ENCODE measurements at places on chromosomes 12 and 14.

GRCh38 chr14:55957950-55958349 lies 160.3 kb upstream of the PELI2 start:
- no peak overlapping the region for H3K4me3 ChIP-seq
- H3K4me1 ChIP-seq: no peaks in the 10 kb centered on the region
- H3K27me3 ChIP-seq: no peaks in the 10 kb centered on the region
- DNase-seq: no peak
- no peaks in the 10 kb centered on the region for H3K36me3 ChIP-seq

DNA sequence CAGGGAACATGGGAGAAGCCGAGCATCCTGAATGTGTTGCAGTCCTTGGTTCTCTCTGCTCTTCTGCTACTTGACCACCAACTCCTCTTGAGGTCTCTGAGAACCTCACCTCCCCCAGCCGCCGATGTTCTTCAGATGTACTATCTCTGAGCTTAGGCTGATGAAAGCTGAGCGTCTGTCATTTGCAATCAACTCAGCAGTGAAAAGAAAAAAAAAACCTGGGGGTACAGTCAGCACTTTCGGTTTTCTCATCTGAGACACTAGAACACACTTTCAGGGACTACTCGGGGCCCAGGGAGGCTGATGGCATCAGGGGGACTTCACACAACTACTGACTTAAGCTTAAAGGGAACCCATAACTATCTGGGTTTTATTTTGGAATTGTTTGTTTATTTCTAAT lies 9.6 kb upstream of the FLVCR2 start:
- H3K4me3 ChIP-seq: no peak overlapping the region
- H3K36me3 ChIP-seq: no peaks in the 10 kb centered on the region
- DNase-seq: no peak
- no peaks in the 10 kb centered on the region for H3K4me1 ChIP-seq

- no peaks in the 10 kb centered on the region for H3K36me3 ChIP-seq
- H3K27ac ChIP-seq: peak overlapping the region; percentile 17
- no peaks in the 10 kb centered on the region for H3K27me3 ChIP-seq
- H3K4me1 ChIP-seq: peaks cover 21% of the 10 kb centered on the region
- no peak for DNase-seq
- no peak overlapping the region for H3K4me3 ChIP-seq
These were observed 45.7 kb upstream of the ITPR2 start for GRCh38 chr12:26878661-26879119.

DNA sequence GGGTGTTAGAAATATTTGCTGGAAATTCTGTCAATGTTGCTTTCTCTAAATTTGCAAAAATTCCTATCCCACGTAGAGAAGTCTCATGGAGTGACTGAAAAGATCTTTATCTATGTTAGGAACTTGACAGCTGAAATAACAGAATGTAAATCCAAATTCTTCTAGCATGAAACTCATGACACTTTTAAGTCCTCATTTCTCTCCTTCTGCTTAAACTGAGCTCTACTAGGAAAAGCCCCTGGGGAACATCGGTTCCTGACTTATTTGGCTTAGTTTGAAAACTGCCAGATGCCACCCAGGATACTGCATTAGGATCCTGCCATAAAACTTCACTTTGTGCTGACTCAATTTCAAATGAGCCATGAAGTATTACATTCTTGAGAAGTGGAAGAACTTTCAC lies 426.0 kb downstream of the GALC start:
- no peaks in the 10 kb centered on the region for H3K36me3 ChIP-seq
- H3K4me3 ChIP-seq: no peak overlapping the region
- DNase-seq: no peak

- no peak overlapping the region for H3K4me3 ChIP-seq
- H3K27me3 ChIP-seq: no peaks in the 10 kb centered on the region
- no peak for DNase-seq
- no peaks in the 10 kb centered on the region for H3K36me3 ChIP-seq
- H3K4me1 ChIP-seq: no peaks in the 10 kb centered on the region
These were observed 49.4 kb downstream of the LRRC9 start for GRCh38 chr14:59969319-59969718.

DNA sequence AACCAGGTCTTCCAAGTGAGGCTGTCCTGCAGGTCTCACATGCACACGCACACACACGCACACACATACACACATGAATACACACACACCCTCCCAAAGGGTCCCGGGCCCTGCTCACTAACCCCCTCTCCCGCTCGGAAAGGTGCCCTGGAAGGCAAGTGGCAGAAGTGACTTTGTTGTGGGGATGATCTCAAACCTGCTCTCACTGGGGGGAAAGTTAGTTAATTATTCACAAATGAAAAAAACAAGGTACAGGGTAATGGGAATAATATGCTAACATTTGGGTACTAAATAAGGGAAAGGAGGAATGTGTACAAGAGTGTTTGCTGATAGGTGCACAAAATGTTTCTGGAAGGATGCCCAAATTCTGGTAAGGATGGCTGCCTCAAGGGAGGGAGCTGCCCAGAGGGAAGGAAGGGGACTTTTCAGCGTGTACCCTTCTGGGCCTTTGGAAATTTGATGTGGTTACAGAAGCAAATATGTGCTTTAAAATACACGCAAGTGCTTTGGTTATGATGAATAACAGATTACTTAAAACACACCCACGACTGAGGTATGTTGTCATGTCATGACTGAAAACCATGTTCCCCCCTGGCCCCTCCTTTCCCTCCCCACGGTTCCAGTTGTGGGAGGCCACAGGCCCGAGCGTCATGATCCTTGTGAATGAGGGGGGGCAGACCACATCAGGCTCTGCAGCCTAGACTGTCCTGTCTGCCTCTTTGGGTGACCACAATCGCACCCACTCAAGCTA lies 43.3 kb upstream of the PLEKHG6 start:
- peaks cover 8% of the 10 kb centered on the region for H3K4me1 ChIP-seq
- no peaks in the 10 kb centered on the region for H3K36me3 ChIP-seq
- no peak overlapping the region for H3K4me3 ChIP-seq
- H3K27me3 ChIP-seq: no peaks in the 10 kb centered on the region

GRCh38 chr12:122096014-122096413 lies 17.5 kb downstream of the MLXIP start:
- no peaks in the 10 kb centered on the region for H3K27me3 ChIP-seq
- H3K27ac ChIP-seq: peak overlapping the region; percentile 63
- H3K4me3 ChIP-seq: no peak overlapping the region

- H3K27me3 ChIP-seq: no peaks in the 10 kb centered on the region
- no peak overlapping the region for H3K27ac ChIP-seq
- H3K4me1 ChIP-seq: no peaks in the 10 kb centered on the region
- H3K36me3 ChIP-seq: no peaks in the 10 kb centered on the region
- H3K4me3 ChIP-seq: no peak overlapping the region
These were observed 169.9 kb downstream of the DPF3 start for GRCh38 chr14:72723858-72724530.

GRCh38 chr12:124938108-124938507 lies 23.7 kb upstream of the UBC start:
- no peak for DNase-seq

DNA sequence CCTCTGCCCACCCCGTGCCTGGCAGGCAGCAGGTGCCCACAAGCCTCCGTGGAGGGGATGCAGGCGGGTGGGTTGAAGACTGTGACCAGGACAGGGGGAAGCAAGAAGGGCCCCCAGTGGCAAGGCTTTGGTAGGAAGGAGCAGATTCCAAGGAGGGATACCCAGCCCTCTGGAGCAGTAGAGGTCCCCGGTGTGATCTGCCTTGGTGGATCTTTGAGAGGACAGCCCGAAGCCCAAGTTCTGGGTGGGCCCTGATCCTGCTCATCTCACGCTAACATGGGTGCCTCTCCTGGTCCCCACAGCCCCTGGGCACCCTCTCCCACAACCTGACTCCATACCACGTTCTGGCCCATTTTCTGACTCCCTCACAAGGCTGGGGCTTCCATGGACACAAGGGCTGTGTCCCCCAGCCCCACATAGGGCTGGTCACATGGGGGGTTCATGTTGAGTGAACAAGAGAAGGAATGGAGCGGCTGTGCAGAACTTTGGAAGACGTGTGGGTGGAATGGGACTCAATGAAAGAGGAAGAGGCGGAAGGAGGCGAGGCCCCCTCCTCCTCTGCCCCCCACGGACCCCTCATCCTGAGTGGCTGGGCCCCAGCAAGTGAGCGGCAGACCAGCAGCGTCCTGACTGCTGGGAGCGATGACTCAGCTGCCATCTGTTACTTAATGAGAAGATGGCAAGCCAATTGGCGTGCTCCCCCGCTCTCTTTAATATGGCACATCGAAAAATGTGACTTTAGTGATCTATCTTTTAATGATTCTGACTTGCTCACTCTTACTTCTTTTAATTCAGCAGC lies 77.0 kb upstream of the BCL11B start:
- H3K4me3 ChIP-seq: no peak overlapping the region
- no peaks in the 10 kb centered on the region for H3K27me3 ChIP-seq
- H3K27ac ChIP-seq: no peak overlapping the region
- H3K36me3 ChIP-seq: no peaks in the 10 kb centered on the region

- no peak overlapping the region for H3K27ac ChIP-seq
- no peaks in the 10 kb centered on the region for H3K27me3 ChIP-seq
- DNase-seq: no peak
These were observed 63.0 kb upstream of the BTG1 start for GRCh38 chr12:92208613-92209121.

GRCh38 chr14:26765768-26766520 lies 168.1 kb upstream of the NOVA1 start:
- H3K27me3 ChIP-seq: no peaks in the 10 kb centered on the region
- H3K4me1 ChIP-seq: no peaks in the 10 kb centered on the region
- H3K36me3 ChIP-seq: no peaks in the 10 kb centered on the region
- H3K4me3 ChIP-seq: no peak overlapping the region
- DNase-seq: peak; percentile 88

DNA sequence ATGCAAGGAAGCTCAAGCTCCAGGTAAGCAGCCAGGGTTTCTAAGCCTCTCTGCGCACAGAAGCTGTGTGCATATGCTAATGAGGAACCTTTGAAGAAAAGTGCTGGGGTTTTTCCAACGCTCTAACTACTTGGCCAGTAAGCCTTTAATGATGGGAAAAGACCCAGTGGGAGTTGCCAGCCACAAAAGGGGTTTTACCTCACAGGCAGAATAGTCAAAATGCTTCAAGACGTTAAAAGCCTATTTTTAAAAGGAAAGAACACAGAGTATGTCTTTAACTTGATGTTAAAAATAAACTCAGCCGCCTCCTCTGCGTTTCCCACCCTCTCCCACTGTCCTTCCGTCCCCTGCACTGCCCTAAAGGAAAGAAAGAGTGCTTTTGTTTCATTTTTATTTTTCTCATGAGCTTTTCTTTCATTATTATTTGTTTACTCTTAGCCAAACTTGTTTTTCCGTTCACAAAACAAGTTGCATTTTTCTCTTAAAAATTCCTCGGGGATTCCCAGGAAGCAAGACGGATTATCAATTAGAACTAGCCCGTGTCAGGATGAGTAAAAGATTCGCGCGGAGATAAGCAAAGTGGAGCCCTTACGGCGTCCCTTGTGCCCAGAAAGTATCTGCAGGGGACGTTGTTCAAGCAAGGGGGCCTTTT lies 209.8 kb upstream of the NUDT4 start:
- no peak for DNase-seq
- H3K27me3 ChIP-seq: no peaks in the 10 kb centered on the region
- peaks cover 6% of the 10 kb centered on the region for H3K4me1 ChIP-seq
- no peaks in the 10 kb centered on the region for H3K36me3 ChIP-seq
- H3K27ac ChIP-seq: peak overlapping the region; percentile 28

DNA sequence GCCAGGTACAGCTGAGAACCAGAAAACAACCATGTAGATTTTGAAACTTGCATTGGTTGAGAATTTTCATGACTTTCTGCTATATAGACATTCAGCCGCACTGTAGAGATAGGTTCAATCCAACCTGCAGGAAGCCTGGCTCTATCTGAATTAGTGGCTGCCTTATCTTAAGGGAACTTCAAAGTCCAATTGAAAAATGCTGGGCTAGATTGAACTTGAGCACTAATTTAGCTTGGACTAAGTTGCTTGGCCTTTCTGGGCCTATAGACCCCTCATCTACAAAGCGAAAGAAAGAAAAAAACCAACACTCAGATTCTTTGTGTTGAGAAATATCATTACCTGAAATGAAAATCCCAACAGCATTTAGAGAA lies 332.4 kb downstream of the NUAK1 start:
- H3K27ac ChIP-seq: no peak overlapping the region
- no peak for DNase-seq
- no peaks in the 10 kb centered on the region for H3K36me3 ChIP-seq
- H3K27me3 ChIP-seq: no peaks in the 10 kb centered on the region
- H3K4me1 ChIP-seq: no peaks in the 10 kb centered on the region

All from vagina (tissue), 2 donors.